ENCODE measurements at places on chromosomes 5 and 9.

DNA sequence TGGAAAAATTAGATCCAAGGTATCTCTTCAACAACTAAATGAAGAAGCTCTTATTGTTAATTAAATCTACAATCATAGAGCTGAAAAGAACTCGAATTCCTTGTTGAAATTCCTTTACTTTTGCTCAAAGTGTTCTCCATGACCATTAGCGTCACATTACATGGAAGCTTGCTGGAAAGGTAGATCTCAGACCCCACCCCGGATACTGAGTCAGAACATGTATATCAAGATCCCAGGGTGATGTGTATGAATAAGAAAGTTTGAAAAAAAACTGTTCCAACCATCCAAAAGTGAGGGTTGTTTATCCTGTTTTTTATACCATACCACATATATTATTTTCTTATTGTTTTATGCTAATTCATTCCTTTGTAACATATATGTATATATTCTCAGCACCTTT lies 237.1 kb upstream of the PUM3 start:
- no peak for DNase-seq

- DNase-seq: no peak
Observed at GRCh38 chr9:127628758-127629467, 16.8 kb downstream of the STXBP1 start.

DNA sequence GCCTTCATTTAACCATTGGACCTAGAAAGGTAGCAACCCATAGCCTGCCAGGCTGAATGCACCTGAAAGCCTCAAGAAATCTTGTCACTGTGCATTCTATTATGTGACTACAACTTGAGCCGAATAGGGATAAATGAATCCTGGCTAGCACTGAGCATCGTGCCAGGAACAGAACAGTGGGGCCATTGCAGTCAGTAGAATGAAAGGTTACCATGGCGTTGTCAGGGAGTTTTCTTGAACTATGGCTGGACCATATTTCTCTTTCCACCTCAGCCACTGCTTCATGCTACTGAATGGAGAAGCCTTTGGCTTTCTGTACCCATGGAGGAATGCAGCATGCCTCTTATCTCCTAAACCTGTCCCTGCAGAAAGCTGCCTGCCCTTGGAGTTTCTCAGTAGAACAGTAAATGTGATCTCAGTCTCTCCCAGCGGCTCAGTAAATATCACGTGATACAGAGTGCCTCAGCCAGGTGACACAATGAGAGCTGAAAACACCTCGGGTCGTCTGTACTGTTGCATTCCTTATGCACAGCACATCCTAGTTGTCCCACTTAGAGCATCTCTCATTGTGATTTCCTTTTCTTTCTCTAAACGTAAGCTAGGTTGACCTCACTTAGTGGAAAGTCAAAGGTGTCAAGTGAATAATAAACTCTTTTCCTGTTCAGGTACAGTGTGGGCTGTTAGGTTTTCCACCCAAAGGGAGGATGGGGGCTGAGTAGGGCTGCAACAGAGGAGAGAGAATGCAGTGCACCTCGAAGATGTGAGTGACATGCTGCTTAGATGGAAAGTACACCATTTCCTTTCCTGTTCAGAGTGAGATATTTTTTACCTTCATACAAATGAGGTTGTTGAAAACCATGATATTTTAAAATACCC lies 115.3 kb downstream of the MACIR start:
- DNase-seq: no peak

DNA sequence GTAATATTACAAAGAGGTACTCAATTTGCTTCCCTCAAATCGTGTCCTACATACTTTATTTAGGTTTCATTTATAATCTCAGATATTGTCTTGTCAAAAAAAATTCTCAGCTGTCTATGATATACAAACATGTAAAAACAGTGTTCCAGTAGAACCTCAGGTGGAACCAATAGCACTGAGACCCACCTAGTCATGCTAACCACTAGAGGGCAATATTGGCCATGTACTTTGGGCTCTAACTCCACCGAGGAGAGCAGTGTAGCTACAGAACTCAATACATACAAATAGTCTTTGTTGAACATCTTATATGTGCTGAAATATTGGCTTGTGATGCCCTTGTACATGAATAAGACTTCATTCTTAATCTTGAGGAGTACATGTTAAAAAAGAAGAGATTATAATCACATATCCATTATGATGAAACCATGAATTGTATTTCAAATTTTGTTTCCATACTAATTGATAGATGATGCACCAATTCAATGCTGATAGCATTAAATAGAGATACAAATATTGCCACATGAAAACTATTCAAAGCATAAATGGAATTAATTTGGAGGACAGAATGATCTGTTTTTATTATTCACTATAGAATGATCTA lies 71.2 kb upstream of the CNTLN start:
- DNase-seq: no peak

DNA sequence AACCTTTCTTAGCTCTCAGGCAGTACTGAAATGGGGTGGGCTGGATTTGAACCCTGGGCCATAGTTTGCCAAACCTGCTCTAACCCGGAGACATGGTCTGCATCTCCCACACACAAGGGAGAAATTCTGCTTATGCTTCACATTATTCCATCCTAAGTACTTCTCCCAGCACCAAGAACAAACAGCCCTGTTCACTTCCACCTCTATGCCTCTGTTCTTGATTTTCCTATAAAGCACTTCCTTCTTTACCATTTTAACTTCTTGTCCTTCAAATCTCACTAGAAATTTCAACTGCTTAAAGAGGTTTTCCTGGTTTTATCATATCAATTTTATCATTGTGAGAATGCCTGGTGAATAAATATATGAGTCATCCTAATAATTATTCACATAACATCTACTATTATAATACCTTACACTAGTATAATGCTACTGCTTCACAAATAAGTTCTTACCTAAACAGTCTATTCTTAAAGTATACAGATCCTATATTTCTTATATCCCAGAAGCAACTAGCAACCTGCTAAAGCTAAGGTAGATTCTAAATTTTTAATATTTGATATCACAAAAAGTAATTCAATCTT lies 12.7 kb downstream of the FEM1C start:
- DNase-seq: no peak

DNA sequence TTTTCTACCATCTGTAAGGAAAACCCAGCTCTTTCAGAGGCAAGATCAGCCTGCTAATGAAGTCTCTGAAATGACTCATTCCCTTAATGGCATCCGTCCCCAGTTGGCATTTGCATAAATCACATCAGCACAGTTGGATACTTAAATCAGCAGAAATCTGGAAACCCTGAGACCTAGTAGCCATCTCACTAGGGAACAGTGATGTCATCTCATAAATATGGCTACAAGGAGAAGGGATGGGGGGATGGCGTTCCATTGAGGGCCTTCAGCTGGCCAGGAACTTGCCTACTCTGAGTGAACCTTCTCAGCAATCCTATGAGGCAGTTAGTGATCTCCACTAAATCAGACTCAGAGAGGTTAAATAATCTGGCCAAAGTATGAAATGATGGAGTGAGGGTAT lies 81.8 kb downstream of the CMYA5 start:
- DNase-seq: no peak

DNA sequence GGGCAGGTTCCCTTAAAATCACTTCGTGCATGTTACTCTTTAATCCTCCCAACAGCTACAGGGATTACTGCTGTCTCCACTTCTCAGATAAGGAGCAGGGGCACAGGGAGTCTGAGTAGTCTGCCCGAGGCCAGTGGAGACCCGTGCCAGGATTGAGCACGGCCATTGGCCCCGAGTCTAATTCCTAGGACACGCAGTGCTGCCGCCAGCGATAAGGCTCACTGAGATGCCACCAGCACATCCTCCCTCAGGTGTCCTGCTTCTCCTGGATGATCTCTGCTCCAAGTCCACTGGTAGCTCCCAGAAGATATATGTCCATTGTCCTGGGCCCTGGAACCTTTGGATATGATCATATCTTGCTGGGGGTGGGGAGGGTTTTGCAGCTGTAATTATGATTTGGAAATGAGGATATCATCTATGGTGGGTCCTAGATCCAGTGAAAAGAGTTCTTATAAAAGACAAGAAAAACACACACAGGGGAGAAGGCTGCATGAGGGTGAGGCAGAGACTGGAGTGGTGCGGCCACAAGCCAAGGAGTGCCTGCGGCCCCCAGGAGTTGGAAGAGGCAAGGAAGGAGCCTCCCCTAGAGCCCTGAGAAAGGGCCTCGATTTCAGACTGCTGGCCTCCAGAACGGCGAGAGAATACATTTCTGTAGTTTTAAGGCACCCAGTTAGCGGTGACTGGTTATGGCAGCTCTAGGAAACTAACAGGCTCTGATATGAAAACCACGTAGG lies 19.4 kb upstream of the MED10 start:
- no peak for DNase-seq

GRCh38 chr9:127177665-127178265 lies 55.3 kb upstream of the ANGPTL2 start:
- no peak for DNase-seq

GRCh38 chr9:83238871-83239640 lies 176.1 kb upstream of the RASEF start:
- DNase-seq: no peak

DNA sequence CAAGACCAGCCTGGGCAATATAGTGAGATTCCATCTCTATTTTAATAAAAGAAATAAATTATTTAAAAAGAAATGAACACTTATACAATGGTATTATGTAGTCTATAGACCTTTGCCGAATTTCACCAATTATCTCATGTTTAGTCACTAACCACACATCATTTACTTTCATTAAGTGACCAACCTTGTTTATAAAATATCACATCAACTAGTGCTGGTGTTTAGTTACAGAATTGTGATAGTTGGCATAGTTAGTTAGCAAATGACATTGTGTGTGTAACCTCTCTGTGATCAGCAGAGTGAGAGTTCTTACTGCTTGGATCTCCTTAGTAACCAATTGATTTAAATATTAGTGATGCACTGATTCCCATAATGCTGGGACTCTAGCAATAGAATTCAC lies 71.8 kb downstream of the PRR16 start:
- DNase-seq: no peak

DNA sequence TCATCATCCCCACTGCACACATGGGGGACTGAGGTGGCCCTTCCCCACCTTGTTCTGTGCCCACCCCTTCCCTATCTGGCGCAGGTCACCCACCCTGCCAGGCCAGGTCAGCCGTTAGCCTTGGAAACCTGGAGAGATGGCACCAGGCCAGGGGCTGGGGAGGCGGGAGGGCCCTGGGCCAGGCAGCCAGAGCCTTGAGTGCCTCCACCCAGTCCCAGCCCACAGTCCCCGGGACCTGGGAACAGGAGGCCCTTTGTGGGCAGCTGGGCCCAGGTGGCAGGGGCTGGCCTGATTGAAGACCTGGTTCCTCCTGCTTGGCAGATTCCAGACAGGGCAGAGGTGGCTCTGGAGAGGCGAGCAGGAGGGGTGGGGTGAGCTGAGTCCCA lies 70.6 kb downstream of the LRSAM1 start:
- DNase-seq: no peak

GRCh38 chr5:143101121-143101520 lies 302.4 kb downstream of the NR3C1 start:
- no peak for DNase-seq
